Stimulated activated CD8-positive, alpha-beta memory T cell treated with anti-CD3 and anti-CD28 coated beads, Interleukin-4, amount 100 ng/mL, for 48 hours (primary cell): ENCODE measurements at places on chromosomes 7 and 10.

DNA sequence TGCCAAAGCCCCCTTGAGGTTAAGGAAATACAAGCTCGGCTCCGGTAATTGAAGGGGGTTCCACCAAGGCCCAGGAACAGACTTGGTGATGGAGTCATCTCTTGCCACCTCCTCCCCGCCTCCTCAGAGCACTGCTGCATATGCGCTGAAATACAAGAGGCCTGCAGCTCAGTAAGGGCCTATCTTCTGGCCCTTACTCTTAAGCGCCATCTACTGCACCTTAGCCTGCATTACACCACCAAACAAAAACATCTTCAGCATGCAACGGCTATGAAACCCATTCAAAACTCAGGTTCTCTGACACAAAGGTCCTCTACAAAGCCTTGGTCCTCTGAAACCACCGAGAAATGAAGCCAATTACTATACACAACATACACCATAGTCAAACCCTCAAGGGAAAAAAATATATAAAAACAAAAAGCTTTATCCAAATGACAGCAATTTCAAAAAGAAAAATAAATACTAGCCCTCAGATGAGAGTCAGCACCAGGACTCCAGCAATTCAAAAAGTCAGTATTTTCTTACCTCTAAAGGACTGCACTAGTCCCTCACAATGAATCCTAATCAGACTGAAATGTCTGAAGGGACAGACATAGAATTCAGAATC, 176.8 kb upstream of the TBX20 start:
- DNase-seq = peak; percentile 31

DNA sequence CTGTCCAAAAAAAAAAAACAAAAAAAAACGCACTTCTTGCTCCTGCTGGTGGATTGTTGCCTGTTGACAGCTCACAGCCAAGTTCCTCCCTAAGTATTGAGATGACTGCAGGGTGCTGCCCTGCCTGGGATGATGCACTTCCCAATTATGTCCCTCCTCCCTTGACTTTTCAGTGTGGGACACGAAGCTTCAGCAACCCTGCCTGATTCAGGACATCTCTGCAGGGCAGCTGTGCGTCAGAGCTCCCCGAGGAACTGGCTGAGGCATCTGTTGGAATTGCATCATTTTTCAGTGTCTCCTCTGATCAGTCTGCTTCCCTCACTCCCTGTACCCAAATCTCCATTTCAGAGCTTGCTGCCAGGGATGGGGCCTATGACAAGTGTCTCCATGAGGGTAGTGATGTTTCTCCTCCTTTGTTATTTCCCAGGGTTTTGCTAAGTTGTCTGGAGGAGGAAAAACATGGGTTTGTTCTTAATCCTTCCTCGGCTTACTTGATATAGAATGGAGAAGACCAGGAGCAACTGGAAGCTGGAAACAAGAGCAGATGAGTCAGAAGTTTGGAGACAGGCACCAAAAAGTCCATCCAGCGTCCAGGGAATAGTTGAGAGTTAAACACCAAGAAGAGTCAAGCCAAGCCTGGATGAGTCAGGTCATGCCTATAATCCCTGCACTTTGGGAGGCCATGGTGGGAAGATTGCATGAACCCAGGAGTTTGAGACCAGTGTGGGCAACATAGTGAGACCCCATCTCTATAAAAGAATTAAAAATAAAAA, 355.1 kb downstream of the GALNT17 start:
- DNase-seq = no peak

GRCh38 chr7:50671386-50671785, 106.2 kb upstream of the DDC start:
- no peak for DNase-seq

DNA sequence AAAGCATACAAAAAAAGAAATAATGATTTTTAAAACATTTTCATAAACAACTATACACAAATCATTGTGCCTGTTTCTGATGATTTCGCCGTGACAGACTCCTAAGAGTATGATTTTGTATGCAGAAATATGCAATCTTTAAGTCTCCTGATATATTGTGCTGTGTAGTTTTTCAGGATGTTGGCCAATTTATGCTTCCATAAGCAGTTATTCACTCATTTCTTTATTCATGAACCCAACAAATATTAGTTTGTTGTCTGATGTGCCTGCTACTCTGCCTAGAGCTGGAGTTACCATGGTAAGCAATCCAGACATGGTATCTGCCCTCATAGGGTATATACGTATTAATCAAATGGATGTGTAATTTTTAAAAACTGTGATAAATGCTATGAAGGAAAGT, 40.4 kb downstream of the PRR15 start:
- DNase-seq = no peak

GRCh38 chr10:3783316-3783681, 1.7 kb downstream of the KLF6 start:
- DNase-seq = peak; percentile 79

DNA sequence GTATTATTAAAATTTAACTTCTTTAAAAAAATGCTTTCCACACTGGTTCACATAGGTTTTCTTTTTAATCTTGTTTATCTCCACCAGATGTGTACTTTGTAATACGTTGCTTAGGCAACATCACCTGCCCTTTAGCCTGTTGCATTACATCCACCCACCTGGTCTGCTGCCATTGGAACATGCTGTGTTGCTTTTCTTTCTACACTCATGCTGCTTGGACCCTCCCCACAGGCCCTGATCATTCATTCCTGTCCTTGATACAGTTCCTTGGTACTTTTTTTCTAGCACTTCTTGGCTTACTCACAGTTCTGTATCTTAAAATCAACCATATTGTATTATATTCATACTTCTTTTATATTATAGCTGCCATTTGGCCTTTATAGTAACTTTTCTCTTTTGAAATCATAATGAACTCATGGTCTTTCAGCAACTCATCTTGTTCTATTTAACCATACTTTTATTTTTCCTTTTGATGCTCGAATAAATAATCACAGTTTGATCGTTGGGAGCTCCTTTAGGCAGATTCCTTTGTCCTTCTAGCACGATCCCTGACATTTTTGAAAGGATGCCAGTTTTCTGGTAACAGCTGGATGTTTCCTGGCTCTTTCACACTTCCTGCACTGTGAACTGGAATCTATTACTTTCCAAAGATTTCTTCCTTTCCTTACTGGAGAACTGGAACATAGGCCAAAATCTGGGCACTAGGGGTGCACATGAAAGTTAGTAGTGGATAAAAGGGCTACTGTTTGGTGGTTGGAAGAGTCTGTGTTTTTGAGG, 125.1 kb downstream of the CDK14 start:
- DNase-seq = no peak

DNA sequence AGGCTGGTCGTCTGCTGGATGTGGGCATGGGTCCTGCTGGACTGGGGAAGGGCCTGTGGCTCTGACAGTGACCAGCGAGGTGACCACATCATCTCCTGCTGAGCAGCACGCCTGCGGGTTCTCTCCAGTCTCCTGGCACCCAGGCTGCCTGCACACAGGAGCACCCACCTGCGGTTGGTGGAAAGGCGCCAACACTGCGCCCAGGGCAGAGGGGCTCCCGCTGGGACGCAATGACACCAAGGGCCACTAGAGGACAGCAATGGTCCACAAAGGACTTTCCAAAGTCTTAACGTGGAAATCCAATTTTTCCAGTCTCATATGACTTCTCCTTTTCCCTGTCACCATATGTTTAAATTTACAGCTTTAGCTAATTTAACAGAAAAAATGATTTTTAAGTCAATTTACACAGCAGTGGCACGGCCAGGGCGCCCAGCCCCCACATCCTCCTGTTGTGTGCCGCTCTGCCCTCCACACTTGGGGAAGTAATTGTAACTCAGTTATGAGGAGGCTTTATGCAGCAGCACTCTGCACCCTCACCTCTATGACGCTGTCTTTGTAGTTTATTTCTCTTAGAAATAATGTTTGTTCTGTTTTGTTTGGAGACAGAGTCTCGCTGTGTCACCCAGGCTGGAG, 38.1 kb downstream of the CFAP46 start:
- DNase-seq = peak; percentile 74

- DNase-seq = peak; percentile 69
Observed at GRCh38 chr10:43137717-43138020, 576 bp upstream of the CSGALNACT2 start.

GRCh38 chr7:45394117-45394708, 180.0 kb upstream of the ADCY1 start:
- no peak for DNase-seq

GRCh38 chr7:3895341-3896116, 594.5 kb downstream of the SDK1 start:
- no peak for DNase-seq

DNA sequence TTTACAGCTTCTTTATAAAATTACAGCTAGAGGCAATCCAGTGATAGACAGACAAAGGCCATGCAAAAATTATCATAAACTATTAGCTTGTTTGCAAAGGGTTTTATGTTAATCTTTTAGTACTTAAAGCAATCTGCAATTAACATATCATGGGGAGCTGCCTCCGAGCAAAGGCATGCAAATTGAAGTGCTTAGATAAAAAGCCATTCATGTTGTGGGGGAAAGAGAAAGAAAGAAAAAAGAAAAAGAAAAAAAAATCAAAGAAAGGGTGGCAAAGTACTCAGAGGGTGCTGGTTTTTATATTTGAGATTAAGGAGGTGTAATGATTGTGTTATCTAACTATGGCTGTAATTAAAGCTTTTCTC, 799.5 kb downstream of the LRMDA start:
- DNase-seq = no peak

- no peak for DNase-seq
Observed at GRCh38 chr7:29199776-29200175, 5.2 kb downstream of the CHN2 start.

DNA sequence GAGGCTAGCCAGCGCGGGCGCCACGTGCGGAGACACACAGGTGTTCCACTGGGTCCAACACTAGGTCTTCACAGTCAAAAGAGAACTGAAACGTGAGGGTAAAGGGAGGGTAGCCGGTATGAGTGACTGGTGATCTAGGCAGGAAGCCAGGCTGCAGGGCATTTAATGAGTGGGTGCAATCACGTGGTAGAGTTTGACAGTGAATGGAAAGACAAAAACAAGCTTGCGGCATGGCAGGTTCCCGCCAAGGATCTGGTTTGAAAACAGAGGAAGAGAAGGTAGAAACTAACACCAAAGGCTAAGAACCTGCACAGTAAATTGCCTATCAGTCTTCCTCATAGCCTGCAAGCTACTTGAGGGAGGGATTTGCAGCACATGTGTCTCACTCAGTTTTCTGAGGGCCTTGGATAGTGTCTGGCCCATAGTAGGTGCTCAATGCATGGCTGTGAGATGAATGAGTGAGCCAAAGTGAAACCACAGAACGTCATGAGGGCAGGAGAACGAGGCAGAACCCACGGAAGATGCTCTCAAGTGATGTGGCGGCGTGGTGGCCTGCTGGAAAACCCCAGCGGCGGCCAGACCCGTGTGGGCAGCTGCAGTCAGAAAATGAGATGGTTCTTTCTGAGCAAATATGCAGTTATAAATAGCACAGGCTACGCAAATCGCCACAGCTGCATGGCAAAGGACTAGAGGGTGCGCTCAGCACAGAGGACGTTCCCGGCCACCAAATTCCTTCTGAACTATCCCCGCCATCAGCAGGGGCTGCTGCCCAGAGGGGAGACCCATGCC, 183.6 kb upstream of the NFE2L3 start:
- peak; percentile 70 for DNase-seq

- no peak for DNase-seq
Observed at GRCh38 chr7:154503962-154504550, 451.9 kb downstream of the DPP6 start.

- no peak for DNase-seq
Observed at GRCh38 chr10:24947304-24948097, 4.9 kb downstream of the PRTFDC1 start.

GRCh38 chr10:119428789-119429188, 113.7 kb downstream of the RGS10 start:
- DNase-seq = no peak

DNA sequence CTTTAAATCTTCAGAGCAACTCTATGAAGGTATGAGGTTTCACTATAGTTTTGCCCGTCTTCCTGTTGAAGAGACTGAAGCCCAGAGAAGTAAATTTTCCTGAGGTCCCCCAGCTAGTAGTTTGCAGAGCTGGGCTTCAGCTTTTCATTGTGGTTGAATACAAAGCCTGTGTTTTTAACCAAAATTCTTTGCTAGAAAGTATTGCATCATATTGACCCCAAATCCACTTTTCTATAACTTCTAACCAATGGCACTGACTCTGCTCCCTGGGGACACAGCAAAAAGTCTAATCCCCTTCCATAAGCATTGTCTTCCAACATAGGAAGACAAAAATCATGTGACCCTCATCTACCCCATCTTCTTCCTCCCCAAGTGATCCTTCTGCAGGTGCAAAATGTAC, 93.0 kb downstream of the KCNMA1 start:
- no peak for DNase-seq

DNA sequence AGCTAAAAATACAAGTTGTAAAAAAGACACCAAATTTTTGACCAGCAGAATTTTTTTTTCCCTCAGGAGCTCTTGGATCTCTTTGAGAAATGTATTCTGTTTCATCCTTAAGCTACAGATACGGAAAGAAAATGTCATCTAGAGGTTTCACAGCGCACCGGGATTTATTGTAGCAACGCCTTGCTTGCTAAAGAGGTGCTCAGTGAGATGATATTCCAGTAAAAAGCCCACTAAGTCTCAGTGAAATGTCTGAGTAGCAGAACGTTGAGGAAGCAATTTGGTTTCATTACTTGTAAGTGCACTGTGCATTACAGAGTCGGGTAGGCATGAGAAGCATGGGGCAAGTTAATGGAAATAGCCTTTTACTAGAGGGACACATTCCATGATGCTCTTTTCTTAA, 62.5 kb downstream of the GLRX3 start:
- no peak for DNase-seq

DNA sequence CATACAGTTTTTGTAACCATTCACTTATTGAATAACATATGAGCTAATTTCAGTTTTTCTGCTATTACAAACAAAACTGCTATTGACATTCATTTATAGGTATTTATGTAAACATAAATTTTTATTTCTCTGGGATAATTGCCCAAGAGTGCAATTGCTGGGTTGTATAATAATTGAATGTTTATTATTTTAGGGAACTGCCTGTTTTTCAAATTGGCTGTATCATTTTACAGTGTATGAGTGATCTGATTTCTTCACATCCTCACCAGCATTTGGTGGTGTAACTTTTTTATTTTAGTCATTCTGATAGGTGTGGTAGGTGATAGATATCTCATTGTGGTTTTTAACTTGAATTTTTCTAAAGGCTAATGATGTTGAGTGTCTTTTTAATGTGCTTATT, 26.4 kb downstream of the KIF11 start:
- DNase-seq = no peak

- no peak for DNase-seq
Observed at GRCh38 chr7:18294411-18294810, 201.1 kb upstream of the HDAC9 start.
